ENCODE measurements at places on chromosomes 1 and 21.

GRCh38 chr21:44982558-44983250 is 42.9 kb downstream of the SLX9 start:
- DNase-seq, result no peak

DNA sequence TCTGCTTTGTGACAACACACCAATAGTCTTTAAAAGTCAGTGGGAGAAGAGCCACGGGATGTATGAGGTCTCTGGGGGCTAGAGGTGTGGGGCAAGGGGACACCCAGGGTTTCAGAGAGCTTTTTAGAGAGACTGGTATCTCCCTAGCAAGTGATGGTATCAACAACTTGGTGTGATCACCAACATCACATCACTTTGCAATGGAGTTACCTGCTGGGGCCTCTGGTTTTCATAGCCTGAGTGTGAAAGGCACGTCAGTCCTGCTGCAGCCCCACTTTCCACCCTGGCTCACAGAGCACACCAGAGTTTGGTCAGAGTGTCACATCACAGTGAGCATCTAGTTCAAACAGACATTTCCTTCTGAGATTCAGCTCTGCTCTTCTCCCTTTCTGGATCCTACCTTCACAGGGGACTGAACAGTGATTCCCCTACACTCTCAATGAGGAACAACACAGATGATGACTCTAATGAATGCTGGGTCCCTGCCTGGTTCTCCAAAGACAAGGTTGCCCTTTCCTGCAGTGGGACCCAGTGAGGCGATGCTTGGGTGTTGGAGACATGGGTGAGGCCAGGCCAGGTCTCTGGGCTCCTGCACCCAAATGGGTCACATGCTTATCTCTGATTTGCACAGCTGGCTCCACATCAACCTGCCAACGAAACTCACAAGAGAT is 2.0 kb upstream of the MAN1C1 start:
- DNase-seq, result no peak

DNA sequence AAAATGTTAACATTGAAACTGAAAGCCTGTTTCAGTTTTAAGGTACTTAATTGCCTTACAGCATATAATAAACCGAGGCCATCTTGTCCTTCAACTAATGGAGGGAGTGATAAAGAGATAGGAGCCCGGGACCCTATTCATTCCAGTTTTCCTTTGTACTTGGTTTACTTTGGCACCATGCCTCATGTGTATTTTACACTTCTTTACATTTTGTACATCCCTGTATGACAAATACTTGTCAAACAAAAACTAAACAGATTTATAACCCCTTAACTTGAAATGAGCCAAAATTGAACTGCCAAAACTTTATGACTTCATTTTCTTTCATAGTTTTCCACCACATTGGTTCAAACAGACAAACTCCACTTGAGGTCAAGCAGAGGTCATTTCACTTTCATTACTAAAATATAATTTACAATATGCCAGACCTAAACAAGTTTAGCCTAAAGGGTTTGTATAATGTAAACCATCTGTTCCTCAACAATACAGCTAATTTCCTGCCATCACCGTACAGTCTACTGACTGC is 30.9 kb upstream of the UBE2U start:
- no peak for DNase-seq

- no peak for DNase-seq
Observed at GRCh38 chr1:5649795-5650194, 342.4 kb downstream of the NPHP4 start.

- no peak for DNase-seq
Observed at GRCh38 chr1:227662933-227663332, 72.2 kb downstream of the JMJD4 start.

- DNase-seq, result no peak
Observed at GRCh38 chr1:50342525-50342924, 80.7 kb downstream of the DMRTA2 start.

DNA sequence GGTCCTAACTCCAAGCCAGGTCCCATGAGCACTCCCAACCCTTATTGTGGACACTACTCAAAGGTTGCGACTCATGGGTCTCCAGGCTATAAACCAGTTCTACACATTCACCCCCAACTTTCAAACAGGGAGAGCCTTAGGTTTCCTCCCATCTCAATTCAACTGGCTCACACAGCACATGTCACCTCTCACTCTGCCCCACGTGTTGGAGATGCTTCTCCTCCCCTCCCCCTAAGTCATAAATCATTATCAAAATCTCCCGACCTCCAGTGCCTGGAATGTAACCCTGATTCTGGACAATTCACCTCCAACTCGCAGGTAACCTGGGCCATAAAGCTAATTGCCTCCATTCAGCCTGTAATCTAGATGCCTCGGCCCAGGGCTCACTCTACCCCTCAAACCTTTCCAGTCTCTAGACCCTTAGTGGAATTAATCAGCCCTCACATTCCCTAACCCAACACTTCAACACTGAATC is 595 bp downstream of the AK2 start:
- DNase-seq, result no peak

DNA sequence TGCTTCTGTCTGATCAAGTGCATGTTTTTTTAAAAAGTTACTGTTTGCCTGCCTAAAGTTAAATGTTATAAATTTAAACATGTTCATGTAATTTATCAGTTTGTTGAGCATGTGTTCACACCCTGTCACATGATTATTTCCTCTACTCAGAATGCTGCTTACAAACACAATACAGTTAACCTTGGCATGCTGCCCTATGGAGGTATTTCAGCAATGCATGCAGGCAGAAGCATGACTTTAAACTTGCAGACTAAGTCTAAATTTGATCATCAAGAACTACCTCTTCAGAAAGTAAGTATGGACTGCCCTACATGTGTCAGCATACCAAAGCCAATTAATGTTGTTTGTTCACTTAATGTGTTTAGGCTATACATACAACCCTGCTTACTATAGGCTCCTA is 161.6 kb downstream of the LRRC40 start:
- no peak for DNase-seq

GRCh38 chr1:226378071-226378470 is 29.8 kb downstream of the PARP1 start:
- DNase-seq, result no peak

- no peak for DNase-seq
Observed at GRCh38 chr1:106875622-106876021, 180.9 kb upstream of the PRMT6 start.

- no peak for DNase-seq
Observed at GRCh38 chr1:217431395-217431794, 199.5 kb downstream of the GPATCH2 start.

GRCh38 chr21:29499734-29500343 is 201.1 kb downstream of the BACH1 start:
- no peak for DNase-seq

DNA sequence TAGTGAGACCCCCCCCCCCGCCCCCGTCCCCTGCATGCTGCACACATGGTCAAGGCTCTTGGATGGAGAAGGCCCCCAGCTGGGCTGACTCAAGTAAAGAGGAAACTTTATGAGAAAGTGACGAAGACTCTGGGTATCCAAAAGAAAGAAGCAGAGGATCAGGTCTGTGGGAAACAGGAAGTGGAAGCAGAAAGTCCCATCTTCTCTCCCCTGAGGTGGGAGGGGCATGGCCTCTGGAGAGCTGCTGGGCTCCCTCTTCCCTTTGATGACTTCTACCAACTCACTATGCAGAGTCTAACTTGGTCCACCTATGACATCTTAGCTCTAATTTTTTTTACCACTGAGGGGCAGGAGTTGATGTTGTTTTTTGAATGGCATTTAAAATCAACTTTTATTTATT is 42.7 kb upstream of the LIN9 start:
- DNase-seq, result no peak

DNA sequence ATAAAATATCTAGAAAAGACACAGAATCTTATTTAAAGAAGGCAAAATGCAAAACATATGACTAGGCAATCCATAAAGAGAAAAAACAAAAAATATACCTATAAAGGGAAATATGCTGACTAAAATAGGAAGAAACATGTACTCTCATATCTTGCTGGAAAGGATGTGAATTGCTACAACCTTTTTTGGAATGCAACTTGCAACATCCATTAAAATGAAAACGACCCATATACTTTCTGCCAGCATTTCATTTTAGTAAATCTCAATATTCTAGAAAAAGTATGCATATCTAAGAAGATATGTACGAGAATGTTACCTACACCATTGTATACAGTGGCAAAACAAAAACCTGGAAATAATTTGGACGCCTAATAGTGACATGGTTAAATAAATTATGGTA is 56.6 kb downstream of the EDEM3 start:
- no peak for DNase-seq

GRCh38 chr1:149879556-149879955 is 19.8 kb upstream of the BOLA1 start:
- no peak for DNase-seq

DNA sequence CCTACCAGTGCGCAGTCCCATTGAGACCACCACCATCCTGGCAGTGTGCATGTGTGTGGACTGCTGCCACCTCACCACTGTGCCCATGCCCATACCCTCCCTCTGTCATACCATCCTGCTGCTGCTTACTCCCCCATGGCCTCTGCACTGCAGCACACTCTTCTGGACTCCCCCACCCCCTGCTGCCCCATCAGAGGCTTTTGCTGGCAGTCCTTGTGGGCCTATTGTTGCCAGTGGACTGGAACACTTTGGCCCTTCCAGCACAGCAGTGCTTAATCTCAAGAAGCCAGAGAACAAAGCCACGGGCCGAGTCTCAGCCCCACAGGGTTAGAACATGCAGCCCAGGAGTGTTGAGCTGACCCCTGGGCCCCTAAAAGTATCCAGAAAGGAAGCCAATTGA is 41.9 kb upstream of the IVNS1ABP start:
- DNase-seq, result no peak

DNA sequence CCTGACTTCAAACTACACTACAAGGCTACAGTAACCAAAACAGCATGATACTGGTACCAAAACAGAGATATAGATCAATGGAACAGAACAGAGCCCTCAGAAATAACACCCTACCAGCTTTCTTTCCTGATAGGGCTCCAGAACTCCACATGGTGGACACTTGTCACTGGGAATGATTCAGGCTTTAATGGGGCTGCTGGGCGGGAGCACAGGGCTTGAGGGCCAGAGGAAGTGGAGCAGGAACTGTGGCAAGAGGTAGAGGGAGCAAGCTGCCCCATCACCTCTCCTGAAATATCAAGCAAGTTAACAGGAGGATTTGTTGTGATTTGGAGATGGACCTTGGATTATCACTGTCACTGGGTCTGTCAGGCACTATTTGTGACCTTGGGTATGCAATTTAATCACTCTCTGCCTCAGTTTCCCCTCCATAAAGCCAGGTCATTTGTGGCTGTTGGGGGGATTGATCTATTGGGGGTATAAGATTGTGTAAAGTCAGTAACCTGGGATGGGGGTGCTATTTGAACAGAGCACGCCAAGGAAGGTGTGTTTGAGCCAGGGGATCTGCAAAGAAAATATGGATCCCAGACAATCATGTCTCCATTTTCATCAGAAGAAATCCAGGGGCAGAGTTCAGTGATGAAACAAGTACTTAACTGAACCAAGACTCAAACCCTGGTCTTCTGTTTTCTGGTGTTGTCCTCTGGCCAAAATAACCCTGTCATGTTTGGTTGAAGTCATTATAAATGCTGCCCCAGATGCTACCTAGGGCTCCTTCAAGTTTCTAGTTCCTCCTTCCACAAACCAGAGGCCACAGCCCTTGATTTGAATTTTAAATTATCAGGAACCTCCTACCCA is 25.2 kb downstream of the ETS2 start:
- DNase-seq, result no peak

DNA sequence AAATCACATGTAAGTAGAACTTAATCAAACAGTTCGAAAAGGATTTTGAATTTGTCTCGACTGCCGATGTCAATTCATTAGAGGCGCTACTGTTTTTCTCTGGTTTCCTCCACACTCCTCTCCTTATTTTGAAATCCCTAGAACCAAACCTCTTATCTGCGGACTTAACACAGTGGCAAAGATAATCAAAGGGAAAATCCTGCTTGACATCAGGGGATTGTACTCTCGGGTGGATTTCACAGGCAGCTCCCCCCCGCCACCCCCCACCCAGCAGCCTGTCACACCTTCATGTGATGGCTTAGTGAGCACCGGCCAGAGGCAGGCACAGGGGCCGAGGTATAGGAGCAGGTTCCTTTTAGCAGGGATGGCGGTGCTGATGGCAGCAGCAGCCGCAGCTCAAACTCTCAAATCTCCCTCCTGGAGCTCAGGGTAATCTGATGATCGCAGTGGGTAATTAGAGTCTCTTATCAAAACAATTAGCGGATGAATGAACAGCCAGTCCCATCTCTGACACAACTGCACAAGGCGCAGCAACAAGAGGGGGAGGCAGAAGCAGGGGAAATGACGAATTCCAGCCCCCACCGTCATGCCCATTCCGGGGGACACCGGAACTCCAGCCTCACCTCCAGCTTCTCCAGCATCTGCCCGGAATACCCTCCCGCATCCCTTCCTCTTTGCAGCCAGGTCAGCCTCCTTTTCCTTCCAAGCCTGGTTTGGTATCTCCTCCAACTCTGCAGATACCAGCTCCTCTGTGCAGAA is 80.3 kb downstream of the SSBP3 start:
- DNase-seq, result no peak

GRCh38 chr1:166511761-166512160 is 327.5 kb upstream of the POGK start:
- no peak for DNase-seq

GRCh38 chr1:232962761-232963745 is 12.6 kb downstream of the NTPCR start:
- DNase-seq, result no peak

GRCh38 chr1:160521554-160521953 is 1.5 kb downstream of the SLAMF6 start:
- DNase-seq, result no peak

DNA sequence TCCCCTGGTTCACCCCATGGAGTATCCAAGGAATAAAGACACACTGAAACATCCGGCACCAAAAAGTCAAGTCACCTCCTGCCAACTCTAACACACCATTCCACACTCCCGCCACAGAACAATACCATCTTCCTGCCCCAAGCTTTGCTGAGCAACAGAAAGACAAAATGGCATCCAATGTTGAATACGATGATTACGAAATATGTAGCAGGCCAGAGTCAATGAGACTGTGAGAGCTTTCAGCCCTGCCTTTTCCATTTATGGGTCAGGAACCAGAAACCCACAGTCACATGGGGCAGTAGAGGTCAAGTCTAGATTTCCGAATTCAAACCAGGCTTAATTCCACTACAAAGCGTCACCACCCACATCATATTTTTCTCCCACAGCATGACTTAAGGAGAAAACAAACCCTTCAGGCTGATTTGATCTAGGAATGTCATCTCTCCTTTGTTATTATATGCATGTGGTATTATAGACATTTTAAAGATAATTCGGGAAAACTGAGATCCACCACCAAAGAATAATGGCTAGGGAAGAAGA is 249.8 kb downstream of the SETD4 start:
- no peak for DNase-seq

GRCh38 chr1:169327875-169328274 is 39.7 kb downstream of the NME7 start:
- DNase-seq, result no peak

- no peak for DNase-seq
Observed at GRCh38 chr1:88661188-88661587, 22.9 kb upstream of the PKN2 start.

- no peak for DNase-seq
Observed at GRCh38 chr1:232367293-232367692, 262.6 kb downstream of the SIPA1L2 start.

DNA sequence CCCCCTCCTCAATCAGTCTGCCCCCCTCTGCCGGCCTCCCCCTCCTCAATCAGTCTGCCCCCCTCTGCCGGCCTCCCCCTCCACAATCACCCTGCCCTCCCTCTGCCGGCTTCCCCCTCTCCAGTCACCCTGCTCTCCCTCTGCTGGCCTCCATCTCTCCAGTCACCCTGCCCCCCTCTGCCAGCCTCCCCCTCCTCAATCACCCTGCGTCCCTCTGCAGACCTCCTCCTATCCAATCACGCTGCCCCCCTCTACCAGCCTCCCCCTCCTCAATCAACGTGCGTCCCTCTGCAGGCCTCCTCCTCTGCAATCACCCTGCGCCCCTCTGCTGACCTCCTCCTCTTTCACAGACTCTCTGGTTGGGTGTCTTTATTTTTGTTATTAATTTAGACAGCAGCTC is 11.5 kb upstream of the C1orf198 start:
- DNase-seq, result no peak

Measured in activated naive CD4-positive, alpha-beta T cell (primary cell).